ENCODE measurements at places on chromosomes 7 and 10. TPM values are rescaled to one million over a fixed set of nuclear protein-coding genes. Genes with fewer than 3 reads are reported as not detected.

The LAMB4 gene
- total RNA-seq: not detected

The ANKRD1 gene
- total RNA-seq: not detected

The MYO1G gene
- total RNA-seq: 399 TPM

The GAD2 gene
- total RNA-seq: not detected

The CPA2 gene
- total RNA-seq: not detected

The ADAM22 gene
- total RNA-seq: 2.3 TPM

The NPC1L1 gene
- total RNA-seq: 0.07 TPM

The TMEM139 gene
- total RNA-seq: 2.0 TPM

The CCDC172 gene
- not detected for total RNA-seq

The SEMA3E gene
- total RNA-seq: not detected

The PRSS37 gene
- total RNA-seq: not detected

The AMPH gene
- not detected for total RNA-seq

The TEX36 gene
- total RNA-seq: not detected

The MNX1 gene
- not detected for total RNA-seq

The UTF1 gene
- total RNA-seq: not detected

The CDC14C gene
- total RNA-seq: not detected
